Cortex of kidney (tissue), 1 donor: ENCODE measurements at places on chromosomes 16 and 17.

GRCh38 chr16:80123189-80123588, 417.6 kb upstream of the DYNLRB2 start:
- no peak for DNase-seq

DNA sequence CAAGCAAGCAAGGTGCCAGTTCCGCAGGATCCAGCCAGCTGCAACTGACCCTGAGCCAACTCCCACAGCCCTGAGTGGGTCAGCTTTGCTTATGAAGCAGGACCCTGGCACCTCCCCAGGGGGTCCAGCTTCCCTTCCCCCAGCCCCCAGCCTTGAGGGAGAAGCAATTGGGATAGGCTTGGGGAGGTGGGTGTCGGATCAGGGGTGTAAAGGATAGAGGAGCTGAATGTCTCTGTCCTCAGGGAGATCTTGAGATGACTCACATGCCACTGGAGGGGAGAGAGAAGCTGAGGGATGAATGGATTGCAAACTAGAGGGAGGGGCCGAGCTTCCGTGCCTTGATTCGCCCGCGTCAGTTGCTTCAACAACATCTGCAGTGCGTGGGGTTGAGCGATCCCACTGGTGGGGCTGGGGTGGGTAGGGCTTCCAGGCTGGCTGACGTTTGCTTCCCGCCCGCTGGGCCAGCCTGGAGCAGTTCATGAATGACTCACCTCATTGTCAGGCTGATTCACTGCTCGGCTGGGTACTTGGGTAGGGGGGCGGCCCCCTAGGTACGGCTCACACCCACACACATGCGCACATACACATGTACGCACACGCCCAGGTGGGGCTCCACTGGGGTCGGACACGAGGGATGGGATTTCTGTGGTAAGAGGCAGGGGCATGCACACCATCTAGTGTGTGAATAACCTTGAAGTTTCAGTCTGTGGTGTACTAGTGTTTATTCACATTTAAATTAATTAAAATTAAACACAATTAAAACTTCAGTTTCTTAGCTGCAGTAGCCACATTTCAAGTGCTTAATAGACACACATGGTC, 3.6 kb upstream of the HROB start:
- no peak for DNase-seq

DNA sequence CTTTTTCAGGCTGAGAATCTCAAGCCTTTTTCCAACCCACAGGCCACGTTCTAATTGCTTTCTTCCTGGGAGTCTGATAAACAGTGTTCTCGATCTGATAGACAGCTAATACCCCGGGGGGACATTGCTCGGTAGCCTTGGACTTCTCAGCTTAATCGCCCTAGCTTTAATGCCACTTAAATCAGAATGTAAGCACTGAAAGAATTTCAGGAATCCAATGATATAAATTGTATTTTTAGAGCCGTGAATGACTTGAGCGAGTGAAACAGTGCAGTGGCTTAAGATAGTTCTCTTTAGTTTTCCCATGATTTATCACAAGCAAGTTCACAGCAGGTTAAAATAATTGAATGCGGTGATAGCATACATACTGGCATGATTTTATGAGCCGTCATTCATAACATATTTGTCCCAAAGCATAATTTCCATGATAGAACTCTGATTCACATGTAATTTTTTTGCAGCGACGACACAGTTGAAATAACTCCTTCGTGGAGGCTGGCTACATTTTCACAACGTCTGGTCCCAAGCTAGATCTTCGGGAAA, 116.1 kb upstream of the MYOCD start:
- no peak for DNase-seq

- DNase-seq: no peak
Measured at GRCh38 chr17:80248894-80249710, 11.6 kb upstream of the RNF213 start.

DNA sequence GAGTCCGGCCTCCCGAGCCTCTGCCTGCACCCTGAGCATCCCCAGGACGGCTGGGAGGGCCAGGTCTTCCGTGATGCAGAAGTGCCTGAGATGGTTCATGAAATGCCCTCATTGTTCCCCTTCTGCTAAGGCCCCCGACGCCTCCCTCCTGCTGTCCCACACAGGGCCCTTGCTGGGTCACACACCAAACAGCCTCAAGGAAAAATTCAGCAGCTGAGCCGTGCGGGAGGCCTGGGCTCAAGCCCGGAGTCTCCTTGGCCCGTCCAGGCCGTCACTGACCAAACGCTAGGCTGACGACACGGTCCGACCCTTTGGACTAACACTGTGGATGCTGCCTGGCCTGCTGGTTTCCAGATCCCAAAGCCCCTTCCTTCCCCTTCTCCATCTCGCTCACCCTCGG, 90.2 kb downstream of the RTN4RL1 start:
- no peak for DNase-seq

DNA sequence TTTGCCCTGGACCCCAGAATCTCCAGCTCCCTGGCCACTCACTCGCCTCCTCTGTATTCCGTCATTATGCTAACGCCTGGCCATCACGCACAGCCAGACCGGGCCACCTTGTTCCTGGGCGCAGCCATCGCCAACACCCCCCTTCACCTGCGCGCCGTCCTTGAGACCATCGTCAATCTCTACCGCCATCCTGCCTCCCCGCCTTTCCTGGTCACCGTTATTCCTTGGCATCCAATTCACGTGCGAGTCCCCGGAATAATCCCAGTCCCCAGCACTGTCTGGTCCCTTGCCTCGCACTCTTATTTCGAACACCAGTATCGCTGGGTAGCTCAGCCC, 541 bp downstream of the VKORC1 start:
- DNase-seq: no peak

- no peak for DNase-seq
Measured at GRCh38 chr16:67395105-67395457, 1.8 kb upstream of the TPPP3 start.

DNA sequence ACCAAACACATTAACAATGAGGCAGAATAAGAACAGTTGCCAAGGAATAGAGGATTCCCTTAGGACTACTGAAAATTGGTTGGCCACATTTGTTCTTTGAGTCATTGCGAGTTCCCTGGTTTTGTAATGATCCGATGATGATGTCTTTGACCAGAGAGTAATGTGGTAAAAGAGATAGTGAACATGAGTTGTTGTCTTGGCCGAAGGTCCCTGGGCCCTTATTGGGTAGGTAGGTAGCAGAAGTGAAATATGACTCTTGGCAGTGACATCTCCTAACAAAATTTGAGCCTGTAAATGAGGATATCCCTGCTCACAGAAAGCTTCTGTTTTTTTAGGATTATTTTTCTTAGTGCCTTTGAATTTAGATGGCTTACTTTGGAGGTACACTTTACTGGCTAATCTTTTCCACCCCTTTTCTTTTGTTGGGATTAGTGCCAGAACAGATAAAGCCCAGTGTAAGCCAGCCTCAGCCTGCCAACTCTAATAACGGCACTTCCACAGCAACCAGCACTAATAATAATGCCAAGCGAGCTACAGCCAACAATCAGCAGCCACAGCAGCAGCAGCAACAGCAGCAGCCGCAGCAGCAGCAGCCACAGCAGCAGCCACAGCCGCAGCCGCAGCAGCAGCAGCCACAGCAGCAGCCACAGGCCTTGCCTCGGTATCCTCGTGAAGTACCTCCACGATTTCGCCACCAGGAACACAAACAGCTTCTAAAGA, 47.2 kb downstream of the TNRC6A start:
- no peak for DNase-seq

DNA sequence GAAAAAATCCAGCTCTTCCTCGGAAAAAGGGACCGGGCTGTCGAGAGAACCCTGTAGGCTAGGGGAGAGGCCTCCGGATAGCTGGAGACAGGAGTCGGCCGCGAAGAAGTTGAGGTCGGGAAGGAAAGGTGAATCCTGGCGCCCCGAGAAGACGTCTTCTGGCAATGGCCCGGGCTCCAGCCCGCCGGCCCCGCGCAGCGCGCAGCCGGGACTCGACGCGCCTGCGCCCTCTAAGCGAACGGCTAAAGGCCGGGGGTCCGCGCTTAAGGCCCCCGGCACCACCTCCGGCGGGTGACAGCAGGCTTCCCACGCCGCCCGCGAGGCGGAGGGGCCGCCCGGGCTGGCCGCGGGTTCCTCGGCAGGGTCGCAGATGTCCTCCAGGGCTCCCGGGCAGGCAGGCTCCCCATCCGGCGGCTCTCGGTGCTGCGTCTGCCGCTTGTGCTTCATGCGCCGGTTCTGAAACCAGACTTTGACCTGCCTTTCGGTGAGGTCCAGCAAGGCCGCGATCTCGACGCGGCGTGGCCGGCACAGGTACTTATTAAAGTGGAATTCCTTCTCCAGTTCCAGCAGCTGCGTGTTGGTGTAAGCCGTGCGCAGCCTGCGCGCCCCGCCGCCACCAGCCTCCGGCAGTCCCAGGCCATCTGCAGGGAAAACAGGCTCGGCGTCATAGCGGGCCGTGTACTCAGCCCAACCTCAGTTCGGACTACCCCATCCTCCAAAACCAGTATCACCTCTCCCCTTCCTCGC, 1.6 kb downstream of the HOXB2 start:
- DNase-seq: no peak

DNA sequence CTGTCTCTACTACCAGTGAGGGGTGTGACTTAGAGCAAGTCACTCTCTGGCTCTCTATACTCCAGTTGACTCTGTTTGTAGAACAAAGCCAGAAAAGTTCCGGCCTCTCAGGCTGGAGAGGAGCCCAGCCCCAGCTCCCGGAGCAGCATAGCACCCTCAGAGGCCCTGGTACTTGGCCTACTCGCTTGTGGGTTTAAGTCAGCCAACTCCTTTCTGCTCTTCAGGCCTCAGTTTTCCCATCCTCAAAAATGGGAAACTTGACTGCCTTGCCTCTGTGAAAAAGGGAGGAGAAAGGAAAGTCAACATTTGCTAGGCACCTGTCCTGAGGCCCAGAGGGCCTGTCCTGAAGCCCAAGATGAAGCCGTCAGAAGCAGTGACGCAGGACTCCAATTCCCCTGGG, 1.1 kb downstream of the CHST6 start:
- DNase-seq: no peak

DNA sequence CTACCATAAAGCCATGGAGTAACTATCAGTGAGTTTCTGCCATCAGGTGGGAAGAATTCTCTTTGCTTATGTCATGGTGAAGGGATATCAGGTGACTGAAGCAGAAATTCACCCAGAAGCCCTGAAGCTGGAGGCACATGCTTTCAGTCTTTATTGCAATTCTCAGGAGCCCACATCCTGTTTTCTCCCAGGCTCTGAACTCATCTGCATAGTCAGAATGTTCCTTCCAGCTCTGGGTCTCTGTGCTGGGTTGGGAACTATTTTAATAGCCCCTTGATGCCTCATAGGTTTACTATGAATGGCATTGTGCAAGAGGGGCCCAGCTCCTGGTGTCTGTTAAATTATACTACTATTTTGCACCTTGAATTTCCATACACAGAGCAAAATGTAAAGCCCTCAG, 198.4 kb upstream of the SOX9 start:
- DNase-seq: no peak

GRCh38 chr17:45234641-45235415, 13.1 kb downstream of the FMNL1 start:
- no peak for DNase-seq

DNA sequence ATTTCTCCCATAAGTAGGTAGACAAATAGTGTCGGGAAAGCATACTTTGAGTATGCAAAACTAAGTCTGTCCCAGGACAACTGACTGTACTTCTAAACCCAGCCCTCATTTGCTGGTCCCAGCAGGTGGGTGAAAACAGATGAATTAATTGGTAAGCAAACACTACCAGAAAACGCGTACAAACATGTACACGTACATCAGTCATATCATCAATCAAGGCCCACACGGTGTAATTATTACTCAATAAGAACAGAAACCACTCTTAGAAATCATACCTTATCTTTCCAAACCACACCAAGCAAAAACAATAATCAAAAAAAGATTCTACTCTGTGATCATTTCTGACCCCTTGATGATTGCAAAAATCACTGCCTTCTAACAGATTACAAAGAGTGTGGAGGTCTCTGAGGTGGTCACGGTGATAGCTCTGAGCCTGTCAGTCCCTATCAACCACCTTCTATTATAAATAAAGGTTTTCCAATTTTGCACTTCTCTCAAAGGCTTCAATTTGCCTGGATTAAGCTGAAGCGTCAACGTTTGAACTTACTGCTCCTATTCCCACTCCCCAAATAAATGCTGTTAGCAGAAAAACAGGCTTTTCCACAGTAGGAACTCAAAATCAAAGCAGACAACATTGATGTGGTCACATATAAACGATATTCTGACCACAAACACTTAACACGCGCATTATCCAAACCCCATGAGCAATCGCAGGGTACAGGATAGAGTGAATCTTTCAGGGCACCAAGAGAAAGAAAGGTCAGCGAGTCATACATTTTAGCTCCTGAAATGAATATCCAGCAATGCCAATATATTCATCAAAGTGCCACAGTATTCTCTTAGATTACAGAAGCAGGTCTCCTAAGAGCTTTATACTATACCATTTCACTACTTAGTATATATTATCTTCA, 211.9 kb downstream of the STX8 start:
- no peak for DNase-seq

GRCh38 chr17:42276359-42276608, at the start of gene STAT5B:
STAT5B (minus strand) TSS chr17:42276391; CDS start chr17:42232127, 44,264 bp downstream.
- no peak for DNase-seq

- DNase-seq: no peak
Measured at GRCh38 chr16:74492976-74493375, 71.7 kb upstream of the CLEC18B start.

DNA sequence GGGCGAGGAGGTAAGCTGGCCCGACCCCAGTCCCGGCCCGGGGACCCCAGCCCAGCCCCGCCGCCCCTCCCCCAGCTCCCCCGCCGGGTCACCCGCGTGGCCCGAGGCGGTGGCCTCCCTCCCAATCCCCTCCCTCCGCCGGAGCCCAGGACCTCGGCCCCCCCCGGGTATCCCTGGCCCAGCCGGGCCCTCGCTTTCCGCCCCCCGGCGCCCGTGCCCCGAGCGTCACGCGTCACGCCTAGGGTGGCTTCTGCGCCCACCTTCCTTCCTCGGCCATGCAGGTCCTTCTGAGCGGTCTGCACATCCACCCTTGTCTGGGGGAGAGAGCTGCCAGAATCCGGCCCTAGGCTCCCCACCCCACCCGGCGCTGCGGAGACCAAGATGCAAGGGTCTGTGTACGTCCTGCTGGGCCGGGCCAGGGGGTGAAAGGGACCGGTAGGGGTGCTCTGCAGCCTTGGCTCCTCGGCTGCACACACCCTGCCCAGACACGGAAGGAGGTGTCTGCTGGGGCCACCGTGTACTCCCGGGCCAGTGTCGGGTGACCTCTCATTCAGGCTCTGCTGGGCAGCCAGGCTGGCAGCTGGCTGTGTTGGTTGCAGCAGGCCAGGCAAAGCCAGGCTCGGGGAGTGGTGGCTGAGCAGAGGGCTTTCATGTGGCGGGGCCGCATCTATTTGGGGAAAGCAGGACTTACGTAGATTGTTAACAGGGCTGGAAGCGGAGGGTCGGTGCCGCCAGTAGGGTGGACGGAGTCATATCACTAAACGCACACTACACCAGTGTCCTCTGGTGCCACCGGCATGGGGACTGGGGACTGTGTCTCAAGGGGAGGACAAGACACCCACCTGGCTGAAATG, 754 bp downstream of the RAB11FIP4 start:
- no peak for DNase-seq

DNA sequence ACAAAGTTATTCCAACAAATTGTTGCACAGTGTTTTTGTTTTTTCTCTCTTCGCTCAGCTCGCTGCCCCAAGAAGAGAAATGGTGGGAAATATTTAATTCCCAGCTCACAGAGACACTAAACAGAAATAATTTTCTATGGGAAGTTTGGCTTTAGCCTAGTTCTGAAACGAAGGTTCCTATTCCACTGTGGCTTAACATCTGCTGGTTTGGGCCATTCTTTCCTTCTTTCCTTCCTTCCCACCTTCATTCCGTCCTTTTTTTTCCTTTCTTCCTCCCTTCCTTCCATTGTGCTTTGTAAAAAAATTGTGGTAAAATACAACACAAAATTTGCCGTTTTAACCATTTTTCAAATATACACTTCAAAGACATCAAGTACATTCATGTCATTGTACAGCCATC, 393.5 kb upstream of the SOX9 start:
- no peak for DNase-seq
